OCI-M1 (cell line): ENCODE measurements at places on chromosomes 16 and 17.

GRCh38 chr16:82070656-82071369 is 35.8 kb downstream of the HSD17B2 start:
- no peak for DNase-seq

DNA sequence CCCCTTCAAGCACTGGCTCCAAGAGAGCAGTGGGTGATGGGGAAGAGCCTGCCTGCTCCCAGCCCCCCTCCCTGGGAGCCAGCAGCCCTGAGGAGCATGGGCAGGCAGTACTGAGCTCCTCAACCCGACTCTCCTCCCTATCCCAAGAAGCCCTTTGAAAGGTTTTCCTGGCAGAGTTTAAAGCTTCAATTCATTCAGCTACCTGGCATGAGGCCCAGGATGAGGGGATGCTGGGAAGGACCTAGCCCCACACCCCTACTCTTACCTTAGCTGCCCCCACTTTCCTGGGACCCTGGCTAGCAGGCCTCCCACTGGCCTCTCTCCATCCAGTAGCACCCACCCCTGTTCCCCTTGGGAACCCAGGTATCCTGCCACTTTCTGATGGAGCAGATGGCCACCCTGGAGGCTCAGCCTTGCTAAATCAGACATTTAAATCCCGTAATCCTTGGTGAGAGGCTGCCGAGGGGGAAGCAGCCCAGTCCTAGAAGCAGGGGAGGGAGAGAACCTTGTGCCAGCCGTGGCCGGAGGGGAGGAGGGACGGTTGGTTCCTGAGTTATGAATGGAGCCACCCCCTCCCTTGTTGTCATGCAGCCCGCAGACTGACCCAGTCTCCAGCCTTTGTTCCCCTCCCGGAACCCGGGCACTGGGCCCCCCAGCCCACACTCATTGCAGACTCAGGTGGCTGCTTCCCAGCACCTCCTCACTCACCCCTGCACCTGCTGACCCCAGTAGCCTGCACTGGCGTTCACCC is 17.1 kb downstream of the ATP1B2 start:
- no peak for DNase-seq

- DNase-seq: peak; percentile 16
These were observed 2.0 kb downstream of the MAF start for GRCh38 chr16:79598348-79599181.

DNA sequence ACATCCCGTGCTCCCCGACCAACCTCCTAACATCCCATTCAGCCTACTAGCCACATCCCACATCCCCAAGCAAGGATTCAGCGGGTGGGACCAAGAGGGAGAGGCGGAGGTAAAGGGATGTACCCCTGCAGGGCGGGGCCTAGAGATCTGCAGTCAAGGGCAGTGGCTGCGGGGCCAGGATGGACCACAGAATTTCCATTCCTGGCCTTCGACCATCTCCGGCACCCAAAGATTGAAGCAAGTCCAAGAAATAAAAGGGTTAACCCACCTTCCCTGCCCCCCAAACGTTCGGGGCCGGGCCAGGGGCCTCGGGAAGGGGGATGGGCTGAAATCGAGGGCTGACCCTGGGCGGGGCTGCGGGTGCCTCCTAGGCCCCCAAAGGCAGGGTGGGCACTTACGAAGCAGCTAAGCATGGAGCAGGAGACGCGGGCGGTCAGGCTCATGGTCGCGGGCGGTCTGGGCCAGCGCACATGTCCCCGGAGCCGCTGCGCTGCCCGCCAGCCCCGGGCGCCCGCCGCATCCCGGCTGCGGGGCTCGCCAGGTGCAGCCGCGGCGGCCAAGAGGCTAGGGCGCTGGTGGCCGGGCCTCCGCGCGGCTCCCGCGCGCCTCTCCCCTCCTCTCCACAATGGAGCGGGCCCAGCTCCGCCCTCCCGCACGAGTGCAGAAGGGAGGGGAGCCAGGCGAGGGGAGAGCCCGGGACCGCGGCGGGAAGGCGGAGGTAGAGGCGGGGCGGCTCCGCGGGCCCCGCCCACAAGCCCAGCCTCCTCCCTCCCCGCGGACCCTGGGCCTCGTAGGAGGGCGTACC is at the start of gene MTMR4:
TSS of gene MTMR4 (minus strand) at position 674 of the 805 bp plus-strand sequence. CDS start at position 443, 231 bp downstream.
- peak; percentile 85 for DNase-seq

- DNase-seq: no peak
These were observed at the start of gene OTOA for GRCh38 chr16:21663889-21664647. Gene OTOA, plus strand, starts transcription at chr16:21663968. Its CDS starts 14,547 bp downstream, at chr16:21678515.

DNA sequence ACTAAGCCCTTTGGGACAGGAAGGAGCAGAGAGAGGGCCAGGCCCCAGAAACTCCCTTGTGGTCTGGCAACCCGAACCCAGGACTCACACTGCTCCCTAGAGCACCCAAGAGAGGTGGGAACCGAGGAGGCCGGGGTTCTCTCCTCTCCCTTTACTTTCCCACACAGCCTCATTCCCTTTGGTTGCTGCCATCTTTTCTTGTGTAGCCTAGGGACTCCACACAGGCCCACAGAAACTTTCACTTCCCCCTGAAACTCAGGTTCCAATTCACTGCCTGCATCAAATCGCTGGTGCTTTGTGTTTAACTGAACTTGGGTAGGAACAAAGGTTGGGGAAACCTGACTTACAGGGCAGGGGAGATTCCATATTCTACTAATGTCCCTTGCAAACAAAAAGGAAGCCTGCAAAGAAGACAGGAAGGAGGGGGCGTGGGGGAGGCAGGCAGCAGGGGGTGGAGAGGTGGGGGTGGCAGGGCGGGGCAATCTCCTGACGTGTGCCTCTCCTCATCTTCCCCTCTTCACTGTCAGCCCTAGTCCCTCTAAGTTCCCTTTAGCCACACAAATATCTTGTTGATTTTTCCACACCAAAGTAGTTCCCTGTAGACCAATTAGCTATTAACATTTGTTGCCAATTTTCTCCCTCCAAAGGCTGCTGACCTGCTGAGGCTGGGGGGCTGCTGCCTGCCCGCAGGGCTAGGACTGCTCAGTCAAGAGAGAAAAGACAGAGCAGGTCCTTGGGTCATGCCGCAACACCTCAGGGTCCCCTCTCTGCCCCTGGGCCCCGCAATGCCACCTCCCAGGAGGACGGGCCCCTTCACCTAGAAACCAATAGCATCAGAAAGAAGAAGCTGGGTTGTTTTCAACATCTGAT is 8.0 kb downstream of the ST3GAL2 start:
- peak; percentile 85 for DNase-seq

GRCh38 chr17:82734987-82735866 is at the start of gene FN3K:
Gene FN3K, plus strand, starts transcription at chr17:82735615. Its CDS starts 22 bp downstream, at chr17:82735637.
- DNase-seq: peak; percentile 62

- DNase-seq: peak; percentile 91
These were observed 127.5 kb downstream of the SOCS1 start for GRCh38 chr16:11128211-11129141.

DNA sequence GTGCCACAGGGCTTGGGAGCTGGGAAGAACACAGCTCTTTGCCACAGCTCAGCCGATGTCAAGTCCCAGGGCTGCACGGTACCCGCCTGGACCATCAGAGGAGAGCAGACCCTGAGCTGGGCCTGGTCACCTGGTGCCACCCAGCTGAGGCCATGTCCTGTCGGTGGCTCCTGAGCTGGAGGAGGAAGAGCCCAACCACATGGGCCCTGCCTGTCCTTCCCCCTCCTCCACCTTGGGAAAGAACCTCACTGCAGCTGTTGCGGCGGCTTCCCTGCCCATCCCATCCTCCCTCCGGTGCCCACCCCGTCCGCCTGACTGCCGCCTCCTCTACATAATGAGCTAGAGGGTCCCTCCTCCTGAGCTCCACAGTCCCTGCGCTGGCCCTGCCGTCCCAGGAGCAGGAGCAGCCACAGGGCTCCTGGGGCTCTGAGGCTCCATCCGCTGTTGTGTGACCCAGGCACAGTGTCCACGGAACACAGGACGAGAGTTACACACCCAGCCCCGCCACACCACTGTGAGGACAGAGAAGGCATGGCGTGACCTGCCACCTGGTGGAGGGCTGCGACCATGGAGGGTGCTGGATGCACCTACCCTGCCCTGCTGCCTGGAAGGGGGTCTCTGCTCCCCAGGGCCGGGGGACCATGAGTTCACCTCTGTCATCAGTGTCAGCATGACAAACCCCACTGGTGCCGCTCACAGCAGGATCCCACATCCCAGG is 21.4 kb upstream of the CHMP6 start:
- peak; percentile 7 for DNase-seq

- DNase-seq: no peak
These were observed 242.2 kb upstream of the CCL2 start for GRCh38 chr17:34012709-34013375.

- DNase-seq: no peak
These were observed 44.9 kb downstream of the ABCA8 start for GRCh38 chr17:68910251-68910705.

DNA sequence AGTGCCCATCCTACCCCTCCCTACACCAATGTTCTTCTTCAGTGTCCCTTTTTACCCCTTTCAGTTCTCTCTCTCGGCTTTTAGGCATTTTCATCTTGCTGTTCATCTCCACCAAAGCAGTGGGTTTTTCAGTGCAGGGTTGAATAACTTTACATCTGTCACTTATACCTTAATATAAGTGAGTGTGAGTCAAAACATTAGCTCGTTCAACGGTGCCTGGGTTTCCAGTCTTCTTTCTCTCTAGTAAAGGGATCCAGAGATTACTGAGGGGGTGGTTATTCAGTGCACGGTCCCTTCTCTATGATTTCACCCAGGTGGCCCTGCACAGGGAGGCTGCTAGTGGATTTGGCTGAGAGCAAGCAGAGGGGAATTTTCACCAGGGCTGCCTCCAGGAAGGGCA is 210.6 kb upstream of the CDH5 start:
- no peak for DNase-seq

DNA sequence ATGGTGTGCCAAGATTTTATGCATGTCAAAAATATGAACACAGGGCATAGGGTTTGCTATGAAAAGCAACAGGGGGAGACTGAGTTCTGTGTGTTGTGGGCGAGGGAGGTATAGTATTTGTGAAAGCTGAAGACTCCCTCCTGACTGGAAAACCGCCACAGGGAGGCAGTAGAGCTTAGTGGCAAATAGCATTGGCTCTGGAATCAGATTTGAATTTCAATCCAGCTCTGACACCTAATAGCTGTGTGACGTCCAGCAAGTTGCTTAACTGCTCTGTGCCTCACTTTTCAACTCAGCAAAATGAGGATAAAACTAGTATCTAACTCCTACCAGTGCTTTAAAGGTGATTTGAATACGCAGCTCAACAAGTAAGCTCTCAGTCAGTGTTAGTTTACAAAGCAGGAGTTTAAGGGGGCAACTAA is 22.0 kb downstream of the KPNA2 start:
- peak; percentile 50 for DNase-seq

- DNase-seq: no peak
These were observed 115.0 kb upstream of the CIBAR2 start for GRCh38 chr16:85227084-85227945.

GRCh38 chr16:70694088-70694867 is 8.4 kb upstream of the MTSS2 start:
- no peak for DNase-seq

GRCh38 chr16:88835818-88836217 is 20.9 kb downstream of the GALNS start:
- DNase-seq: no peak

GRCh38 chr17:12256380-12256995 is 235.8 kb downstream of the MAP2K4 start:
- peak; percentile 48 for DNase-seq

- no peak for DNase-seq
These were observed 269.7 kb upstream of the ASIC2 start for GRCh38 chr17:33562792-33563191.

DNA sequence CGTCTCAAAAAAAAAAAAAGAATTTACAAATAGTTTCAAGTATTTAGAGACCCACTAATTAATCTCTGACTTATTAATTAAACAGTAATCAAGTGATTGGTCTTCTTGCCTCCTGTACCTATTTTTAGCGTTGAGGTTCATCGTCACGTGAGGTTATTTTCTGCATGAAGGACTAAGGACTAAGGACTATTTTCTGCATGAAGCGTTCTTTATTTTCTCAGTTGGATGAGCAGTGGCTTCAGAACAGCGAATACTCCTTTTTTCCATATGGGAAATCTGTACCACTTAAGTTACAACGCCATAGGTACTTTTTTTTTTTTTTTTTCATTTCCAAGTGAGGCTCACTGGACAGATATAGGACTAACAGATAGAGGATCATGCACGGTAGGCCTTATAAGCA is 224.9 kb downstream of the CNTNAP4 start:
- no peak for DNase-seq

- no peak for DNase-seq
These were observed 141.7 kb downstream of the MRM1 start for GRCh38 chr17:36743130-36743529.

- no peak for DNase-seq
These were observed 597.4 kb downstream of the MAF start for GRCh38 chr16:79003026-79003609.

GRCh38 chr17:50263331-50264262 is 10.7 kb upstream of the TMEM92 start:
- no peak for DNase-seq

GRCh38 chr17:7356072-7356549 is 1.2 kb downstream of the TMEM95 start:
- DNase-seq: peak; percentile 90

- peak; percentile 67 for DNase-seq
These were observed 27.3 kb downstream of the NUBP1 start for GRCh38 chr16:10770907-10771306.

DNA sequence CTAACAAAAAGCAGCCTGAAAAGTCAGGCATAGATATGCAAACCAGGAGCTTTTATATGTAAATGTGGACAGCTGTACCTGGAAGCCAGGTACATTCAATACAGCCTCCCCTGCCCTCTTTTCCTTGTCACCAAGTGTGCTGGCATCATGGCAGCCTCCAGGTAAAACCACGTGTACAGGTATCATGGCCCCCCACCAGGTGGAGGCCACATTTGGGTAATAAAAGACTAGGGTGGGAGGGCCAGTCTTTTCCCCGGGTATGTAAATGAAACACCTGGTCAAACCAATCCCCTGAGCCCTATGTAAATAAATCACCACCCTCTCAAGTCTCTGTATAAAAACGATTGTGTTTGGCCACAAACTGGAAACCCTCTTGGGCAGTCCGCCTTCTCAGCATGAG is 226.4 kb upstream of the GOT2 start:
- no peak for DNase-seq

- DNase-seq: no peak
These were observed 262.3 kb downstream of the KIF2B start for GRCh38 chr17:54085020-54085419.

DNA sequence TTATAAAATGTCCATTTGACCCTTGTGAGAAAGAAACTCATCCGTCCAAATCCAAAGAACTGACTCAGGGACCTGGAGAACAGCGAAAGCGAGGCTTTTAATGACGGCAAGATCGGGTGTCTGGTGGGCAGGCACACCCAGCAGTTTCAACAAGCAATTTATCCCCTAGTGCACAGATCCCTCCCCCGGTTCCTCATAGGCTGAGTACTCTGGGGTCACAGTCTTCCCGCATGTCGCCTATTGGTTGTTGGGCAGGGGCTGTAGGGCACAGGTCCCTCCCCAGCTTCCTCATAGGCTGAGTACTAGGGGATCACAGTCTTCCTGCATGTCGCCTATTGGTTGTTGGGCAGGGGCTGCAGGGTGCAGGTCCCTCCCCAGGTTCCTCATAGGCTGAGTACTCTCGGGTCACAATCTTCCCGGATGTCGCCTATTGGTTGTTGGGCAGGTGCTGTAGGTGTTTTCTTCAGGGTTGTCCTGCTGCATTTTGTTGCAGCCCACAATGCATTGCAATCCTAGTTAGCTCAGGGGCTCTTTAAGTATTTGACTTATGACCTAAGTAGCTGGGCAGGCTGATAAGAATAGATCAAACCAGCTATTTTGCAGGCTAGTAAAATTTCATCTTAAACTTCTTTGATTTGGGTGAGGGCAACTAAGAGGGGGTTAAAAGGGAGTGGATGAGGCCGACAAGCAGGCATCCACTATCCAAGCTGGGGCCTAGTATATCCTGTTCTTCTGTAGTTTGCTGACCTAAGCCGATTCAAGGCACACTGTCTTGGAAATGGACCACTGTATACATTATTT is 3.6 kb upstream of the UTS2R start:
- peak; percentile 99 for DNase-seq

- no peak for DNase-seq
These were observed 2.7 kb downstream of the TFAP4 start for GRCh38 chr16:4270091-4270490.
